ENCODE measurements at places on chromosomes 7 and 10.

DNA sequence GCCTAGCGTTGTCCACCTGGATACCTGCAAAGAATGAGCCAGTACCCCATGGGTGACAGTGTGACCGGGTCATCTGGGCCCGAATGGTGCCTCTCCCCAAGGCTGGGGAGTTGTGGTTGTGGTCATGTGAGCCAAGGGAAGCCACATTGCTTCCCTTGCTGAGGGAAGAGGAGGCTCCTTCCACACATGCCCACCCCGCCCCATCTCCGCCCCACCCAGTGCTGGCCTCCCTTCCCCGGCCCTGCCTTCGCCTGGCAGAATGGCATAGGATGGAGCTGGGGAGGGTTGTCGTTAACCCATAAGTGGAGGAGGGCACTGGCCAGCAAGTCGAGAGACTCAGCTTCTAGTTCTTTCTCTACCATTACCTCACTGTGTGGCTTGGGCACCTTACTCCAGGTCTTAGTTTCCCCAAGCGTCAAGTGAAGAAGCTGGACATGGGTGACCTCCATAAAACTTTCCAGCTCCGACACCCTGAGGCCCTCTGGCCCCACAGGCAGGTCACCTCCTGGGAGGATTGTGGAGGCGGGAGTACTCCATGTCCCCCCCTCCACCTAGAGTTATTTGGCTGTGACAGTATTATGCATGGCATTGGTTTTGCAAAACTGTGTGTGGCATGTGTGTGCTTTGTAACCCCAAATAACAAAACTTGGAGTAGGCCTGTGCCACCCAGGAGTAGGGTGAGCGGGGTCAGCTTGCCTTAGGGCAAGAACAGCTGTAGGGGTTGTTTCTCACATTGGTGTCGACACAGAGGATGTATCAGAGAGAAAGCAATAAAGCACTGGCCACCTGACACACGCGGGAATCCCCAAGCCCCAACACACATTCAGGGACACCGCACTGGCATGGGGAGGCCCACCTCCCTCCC, 90.5 kb upstream of the MACROH2A2 start:
- DNase-seq = no peak

DNA sequence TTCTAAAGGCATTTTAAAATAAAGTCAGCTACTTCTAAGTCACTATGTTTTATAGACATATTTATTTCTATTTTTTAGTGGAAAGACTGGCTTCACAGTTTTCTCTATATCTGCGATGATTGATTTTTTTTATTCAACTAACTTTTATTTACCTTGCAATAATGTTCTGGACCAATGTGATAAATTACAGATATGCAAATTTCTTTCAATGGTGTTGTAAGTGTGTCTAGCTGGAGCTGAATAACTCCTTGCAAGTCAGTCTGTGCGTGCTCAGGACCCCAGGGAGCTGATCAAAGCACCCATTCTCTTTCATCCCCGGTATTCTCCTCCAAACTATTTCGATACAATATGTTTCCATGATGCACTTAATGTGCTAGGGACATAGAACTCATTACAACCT, 9.7 kb downstream of the PTF1A start:
- DNase-seq = no peak

- DNase-seq = no peak
These were observed 494.3 kb downstream of the AUTS2 start for GRCh38 chr7:70092314-70093204.

DNA sequence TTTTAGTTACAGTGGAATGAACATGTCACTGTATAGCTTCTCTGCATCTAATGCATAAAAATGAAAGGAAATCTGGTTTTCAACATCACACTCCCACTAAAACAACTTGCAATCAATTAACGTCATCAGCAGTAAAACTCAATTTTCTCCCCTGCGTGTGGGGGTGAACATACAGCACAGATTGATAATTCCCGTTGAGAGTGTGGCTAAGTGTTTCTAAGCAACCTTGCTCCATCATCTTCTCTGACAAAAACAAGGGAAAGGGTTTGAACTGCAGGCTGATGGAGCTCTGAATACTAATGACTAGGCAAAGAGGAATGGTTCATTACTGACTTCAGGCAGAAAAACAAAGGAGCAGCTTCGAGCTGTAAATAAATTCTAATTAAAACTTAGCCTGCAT, 238.3 kb downstream of the PARD3 start:
- DNase-seq = no peak

All from CD4-positive, alpha-beta memory T cell (primary cell).